ENCODE measurements at places on chromosomes 16 and 17.

GRCh38 chr17:78575340-78575739 is 1.9 kb downstream of the DNAH17 start:
- DNase-seq = no peak

DNA sequence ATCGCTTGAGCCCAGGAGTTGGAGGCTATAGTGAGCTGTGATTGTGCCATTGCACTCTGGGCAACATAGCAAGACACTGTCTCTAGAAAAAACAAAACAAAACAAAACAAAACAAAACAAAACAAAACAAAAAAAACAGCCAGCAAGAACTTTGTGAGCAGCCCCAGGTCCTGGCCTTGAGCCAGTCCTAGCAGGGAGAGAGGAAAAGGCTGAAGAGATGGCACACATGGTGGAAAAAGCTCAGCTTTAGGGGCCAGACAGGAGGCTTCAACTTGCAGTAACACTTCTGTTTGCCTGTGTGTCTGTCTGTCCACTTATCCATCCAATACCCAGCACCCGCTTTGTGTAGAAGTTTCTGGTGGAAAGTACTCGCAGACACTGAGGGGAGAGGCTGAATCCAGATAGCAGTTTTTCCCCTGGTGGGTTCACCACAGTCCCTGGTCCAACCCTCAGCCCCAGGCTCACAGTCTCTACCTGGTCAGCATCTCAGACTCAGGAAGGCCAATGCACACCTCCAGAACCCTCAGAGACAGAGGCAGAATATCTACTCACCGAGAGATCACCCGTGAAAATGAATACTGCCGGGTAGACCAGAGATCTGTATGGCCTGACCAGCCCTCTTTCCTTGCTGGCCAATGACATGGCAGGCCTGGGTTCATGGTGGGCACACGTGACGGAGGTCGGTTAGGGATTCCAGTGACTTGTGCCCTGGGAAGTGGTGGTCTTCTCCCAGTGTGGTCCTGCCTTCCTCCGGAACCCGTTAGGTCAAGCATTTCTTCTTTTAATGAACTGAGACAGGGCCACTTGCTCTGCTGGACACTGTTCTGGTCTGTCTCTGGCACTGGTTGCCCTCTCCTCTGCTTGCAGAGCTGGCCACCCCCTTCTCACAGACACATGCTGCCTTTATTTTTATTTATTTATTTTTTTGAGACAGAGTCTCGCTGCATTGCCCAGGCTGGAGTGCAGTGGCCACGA is 79.5 kb upstream of the DNAJA2 start:
- no peak for DNase-seq

- no peak for DNase-seq
These were observed 41.5 kb downstream of the NT5M start for GRCh38 chr17:17344507-17345293.

- DNase-seq = no peak
These were observed 4.0 kb upstream of the SLFN12L start for GRCh38 chr17:35541434-35541833.

- no peak for DNase-seq
These were observed 11.3 kb upstream of the PDXDC1 start for GRCh38 chr16:14963281-14964173.

DNA sequence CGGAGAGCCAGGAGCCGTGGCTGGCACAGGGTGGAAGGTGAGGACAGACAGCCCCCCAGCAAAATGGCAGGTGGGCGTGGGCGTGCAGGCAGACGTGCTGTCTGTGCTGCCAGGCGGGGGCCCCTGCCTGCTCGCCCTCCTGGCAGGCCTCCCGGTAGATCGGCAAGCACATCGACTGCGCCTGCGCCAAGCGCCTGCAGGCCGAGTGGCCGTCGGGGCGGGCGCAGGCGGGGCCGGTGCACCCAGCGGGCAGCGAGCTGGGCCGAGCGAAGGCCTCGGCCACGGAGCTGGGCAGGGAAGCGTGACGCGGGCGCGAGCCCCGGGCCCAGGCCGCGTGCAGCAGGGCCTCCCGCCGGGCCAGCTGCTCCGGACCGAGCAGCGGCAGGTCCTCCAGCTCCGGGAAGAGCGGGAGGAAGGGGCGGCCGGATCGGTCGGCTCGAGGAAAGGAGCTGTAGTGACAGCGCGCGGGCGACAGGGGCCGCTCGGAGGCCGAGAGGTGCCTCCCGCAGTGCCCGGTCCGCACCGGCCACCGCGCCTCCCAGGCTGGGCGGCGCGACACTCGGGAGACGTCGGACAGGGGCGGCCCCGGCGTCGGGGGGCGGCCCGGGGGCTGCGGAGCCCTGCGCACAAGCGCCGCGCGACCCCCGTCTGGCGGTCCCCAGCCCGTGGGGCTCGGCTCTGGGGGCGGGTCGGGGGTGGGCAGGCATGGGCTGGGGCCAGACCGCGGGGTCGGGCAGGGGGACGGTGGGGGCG is 16.9 kb downstream of the GRIN2C start:
- DNase-seq = no peak

DNA sequence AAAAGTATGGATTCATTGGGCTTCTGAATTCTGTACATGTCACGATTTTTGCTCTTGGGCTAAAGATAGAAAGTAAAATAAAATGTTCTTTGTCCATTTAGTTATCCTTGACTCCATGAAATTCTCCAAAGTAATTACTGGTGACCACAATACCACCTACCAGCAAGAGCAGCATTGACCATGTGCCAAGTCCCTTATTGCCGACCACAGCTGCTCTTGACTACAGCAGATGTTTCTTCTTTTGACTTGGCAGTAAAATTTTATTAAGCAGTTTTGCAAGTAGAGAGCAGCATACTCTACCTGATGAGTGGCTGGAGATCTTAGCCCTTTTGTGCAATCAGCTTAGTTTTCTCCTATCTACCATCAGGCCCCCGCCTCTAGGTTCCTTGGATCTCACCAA is 152.2 kb upstream of the TBX2 start:
- no peak for DNase-seq

- DNase-seq = no peak
These were observed 263.5 kb upstream of the AXIN2 start for GRCh38 chr17:65824901-65825300.

DNA sequence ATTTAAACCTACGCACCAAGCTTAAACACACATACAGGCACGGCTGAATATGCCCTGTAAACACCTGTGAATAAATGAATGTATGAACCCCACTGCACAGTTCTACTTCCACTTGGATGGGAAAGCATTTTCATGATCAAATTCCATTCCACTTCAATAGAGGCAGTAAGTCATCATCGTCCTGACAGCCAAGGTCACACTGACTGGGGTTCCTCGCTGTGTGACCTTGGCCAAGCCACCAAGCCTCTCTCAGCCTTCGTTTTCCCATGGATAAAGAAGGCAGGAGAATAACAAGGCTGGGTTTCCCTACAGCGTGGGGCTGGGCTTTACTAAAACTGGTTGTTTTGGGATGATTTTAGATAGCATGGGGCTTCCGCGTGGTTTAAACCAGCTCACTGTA is 82.8 kb downstream of the TBC1D16 start:
- DNase-seq = no peak

Measured in esophagus squamous epithelium (tissue), 5 donors.